ENCODE measurements at places on chromosomes 2 and 18.

- DNase-seq = no peak
These were observed 8.8 kb upstream of the ALPI start for GRCh38 chr2:232447091-232447620.

DNA sequence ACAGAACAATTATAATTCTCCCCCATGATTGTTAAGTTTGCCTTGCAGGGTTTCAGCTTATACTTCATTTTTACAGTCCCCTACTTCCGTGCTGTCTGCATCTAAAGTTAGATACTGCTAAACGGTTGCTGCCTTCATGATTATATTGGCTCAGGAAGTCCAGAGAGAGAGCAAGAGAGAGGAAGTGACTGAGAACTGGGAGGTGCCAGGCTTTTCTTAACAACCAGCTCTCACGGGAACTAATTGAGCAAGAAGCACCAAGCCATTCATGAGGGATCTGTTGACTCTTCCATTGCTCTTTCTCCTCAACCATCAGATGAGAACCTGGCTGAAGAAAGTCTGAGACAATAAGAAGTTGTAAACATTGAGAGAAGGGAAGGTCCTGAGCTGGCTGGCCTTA lies 125.5 kb upstream of the SIX2 start:
- DNase-seq = no peak

GRCh38 chr2:149733936-149734685 lies 146.5 kb upstream of the MMADHC start:
- DNase-seq = no peak

GRCh38 chr2:177900082-177900481 lies 172.5 kb downstream of the PDE11A start:
- DNase-seq = peak; percentile 37
